ENCODE measurements at places on chromosomes 12 and 14.

DNA sequence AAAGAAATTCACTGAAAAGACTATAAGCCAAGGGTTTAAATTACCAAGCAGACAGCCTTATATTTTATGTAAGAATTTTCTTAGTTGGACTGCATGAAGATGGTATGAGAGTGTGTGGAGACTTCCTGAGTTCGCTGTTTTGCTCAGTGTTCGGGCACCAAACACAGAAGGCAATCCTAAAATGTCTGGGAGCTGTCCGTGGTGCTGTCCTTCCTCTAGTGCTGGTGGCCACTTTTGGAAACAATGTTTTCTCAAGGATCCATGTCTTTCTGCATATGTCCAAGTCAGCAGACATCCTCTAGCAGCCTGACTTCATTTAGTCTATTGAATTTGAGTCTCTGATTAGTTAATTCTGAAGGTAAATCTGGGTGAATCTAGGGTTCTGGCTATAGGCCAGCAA lies 135.8 kb downstream of the SLC8A3 start:
- DNase-seq = no peak

- no peak for DNase-seq
Observed at GRCh38 chr14:21825149-21825743, 151.6 kb upstream of the OR4E1 start.

- no peak for DNase-seq
Observed at GRCh38 chr14:58690801-58691516, 53.2 kb downstream of the DACT1 start.

DNA sequence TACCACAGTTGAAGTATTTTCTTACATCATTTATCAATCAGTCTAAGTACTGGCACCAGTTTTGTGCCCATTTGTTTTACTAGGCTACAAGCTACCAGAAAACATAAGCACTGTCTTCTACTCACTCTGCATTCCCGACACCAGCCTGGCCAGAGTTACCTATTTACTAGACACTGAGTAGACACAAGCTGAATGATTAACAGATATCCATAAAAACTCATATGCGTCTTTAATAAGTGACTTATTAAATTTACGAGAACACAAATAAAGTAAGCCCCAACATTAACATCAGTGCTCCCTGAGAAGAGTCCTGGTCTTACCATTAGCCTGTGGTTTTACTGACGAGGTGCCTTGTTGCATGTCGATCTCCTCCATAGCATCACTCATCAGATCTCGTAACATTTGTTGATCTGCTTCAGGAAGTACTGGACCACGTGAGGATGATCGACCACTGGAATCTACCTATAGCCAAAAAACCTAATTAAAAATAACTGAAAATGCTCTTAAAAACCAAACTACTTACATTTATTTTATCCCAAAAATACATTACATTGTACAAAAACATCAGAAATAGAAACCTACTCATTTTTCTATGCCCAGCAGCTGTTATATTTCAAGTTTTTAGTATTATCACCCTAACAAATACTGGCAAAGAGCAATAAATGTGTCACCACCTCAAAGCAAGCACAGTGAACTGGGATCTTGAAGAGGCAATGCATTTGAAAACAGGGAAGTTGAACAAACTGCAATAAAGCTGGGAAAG lies 53.3 kb downstream of the BDKRB1 start:
- DNase-seq = no peak

DNA sequence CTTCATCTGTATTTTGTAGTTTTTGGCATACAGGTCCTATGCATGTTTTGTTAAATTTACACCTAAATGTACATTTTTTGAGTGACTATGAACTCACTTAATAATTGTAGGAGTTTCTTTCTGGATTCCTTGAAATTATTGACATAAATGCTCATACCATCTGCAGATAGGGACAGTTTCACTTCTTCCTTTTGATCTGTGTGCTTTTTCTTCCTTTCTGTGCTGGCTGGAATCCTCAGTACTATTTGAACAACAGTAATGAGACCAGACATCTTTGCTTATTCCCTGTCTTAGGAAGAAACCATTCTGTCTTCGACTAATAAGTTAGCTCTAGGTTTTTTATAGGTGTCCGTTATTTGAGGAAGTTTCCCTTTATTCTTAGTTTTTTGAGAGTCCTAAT lies 110.3 kb downstream of the ADGRD1 start:
- DNase-seq = no peak

GRCh38 chr12:116406529-116406928 lies 129.0 kb upstream of the MED13L start:
- no peak for DNase-seq

DNA sequence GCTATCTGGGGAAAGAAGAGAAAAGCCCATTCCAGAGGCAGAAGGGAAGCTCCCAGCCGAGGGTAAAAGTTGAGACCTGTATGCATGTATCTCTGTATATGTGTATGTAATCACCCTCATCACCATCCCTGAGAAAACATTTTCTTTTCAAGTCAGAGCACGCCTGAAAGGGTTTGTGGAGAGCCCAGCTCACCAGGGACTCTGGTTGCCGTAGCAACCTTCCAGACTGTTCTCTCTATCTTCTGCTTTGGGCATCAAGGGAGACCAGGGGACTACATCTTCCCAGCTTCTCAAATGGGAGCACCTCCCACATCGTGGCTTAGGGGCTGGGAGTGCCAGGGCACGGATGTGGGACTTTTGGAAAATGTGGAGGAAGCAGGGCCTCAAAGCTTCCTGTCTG lies 93.5 kb downstream of the GALNT8 start:
- no peak for DNase-seq

GRCh38 chr12:26090836-26091510 lies 33.9 kb downstream of the BHLHE41 start:
- no peak for DNase-seq

DNA sequence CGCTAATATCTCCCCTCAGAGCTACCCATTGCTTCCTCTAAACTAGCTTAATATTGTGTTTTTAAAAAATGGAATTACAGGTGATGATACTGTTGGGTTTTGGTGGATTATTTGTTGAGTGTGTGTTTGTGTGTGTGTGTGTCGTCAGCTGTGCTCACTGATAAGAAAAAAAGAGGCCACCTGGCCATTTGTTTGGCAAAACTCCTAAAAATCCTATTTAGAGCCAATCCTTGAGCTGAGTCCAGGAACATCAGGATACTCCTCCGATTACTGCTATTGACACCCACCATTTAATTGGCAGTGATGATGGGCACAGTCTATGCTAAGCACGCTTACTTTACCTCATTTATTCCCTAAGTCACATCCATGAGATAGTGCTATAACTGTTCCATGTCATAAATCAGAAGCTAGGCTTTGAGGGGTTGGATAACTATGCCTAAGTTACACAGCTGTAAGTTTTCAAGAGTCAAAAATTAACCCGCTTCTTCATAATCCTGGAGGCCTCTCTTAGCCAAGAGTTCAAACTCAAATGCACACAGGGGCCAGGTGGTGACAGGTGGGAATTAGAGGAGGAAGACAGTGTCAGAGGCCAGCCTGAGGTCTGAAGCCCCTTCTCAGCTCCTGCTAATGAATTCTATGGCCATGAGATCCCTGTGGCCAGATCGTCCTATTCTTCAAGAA lies 1026.6 kb upstream of the TMEM132C start:
- no peak for DNase-seq

DNA sequence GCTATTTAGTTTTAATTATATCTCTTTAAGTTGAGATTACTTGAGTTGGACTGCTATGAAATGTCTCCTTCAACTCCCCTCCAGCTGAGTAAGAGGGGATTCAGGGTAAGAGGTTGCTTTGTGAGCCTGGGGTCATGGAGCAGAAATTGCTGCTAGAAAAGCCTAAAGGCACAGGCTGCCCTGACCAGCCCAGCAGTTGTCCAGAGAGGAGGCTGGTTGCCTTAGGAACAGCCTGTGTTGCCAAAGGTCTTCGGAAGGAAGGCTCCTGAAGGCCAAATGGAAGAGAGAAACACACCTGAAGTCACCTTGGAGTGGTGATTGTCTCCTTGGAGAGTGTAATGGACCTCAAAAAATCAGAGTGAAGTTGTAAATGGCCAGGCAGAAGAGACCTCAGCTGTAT lies 235.5 kb upstream of the PDE3A start:
- DNase-seq = no peak

- DNase-seq = no peak
Observed at GRCh38 chr12:93521225-93522080, 51.0 kb upstream of the SOCS2 start.

DNA sequence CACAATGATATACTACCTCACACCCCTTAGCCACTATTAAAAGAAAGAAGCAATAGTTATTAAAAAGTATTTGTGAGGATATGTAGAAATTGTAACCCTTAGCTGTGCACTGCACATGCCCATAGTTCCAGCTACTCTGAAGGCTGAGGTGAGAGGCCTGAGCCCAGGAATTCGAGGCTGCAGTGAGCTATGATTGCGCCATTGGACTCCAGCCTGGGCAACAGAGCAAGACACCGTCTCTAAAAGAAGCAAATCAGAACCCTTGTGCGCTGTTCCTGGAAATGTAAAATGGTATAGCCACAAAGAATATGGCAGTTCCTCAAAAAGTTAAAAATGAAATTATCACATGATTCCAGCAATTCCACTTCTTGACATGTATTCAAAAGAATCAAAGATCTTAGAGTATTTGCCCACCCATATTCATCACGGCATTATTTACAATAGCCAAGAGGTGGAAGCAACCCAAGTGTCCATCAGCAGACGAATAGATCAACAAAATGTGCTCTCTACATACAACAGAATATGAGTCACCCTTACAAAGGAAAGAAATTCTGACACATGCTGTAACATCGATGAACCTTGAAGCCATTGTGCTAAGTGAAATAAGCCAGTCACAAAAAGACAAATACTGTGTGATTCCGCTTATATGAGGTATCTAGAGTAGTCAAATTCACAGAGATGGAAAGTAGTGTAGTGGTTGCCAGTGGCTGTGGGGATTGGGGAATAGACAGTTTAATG lies 23.7 kb upstream of the YLPM1 start:
- no peak for DNase-seq

- no peak for DNase-seq
Observed at GRCh38 chr12:5768581-5769196, 176.4 kb downstream of the ANO2 start.

All from GM12892 (cell line).